ENCODE measurements at places on chromosomes 4 and X. TPM values are rescaled to one million over a fixed set of nuclear protein-coding genes. Genes with fewer than 3 reads are reported as not detected.

The USP17L10 gene
- not detected for total RNA-seq

The PNMA3 gene
- total RNA-seq: 7.8 TPM

The CT45A2 gene
- not detected for total RNA-seq

The FAM50A gene
- total RNA-seq: 48.7 TPM

The ZNF718 gene
- total RNA-seq: 19.5 TPM

The BMP15 gene
- total RNA-seq: not detected

The NDNF gene
- 1.6 TPM for total RNA-seq

The DMRTC1 gene
- total RNA-seq: not detected

The STOX2 gene
- 20.9 TPM for total RNA-seq

GRCh38 chrX:113369056-113369455, 528.4 kb upstream of the AMOT start:
- no peak for DNase-seq

DNA sequence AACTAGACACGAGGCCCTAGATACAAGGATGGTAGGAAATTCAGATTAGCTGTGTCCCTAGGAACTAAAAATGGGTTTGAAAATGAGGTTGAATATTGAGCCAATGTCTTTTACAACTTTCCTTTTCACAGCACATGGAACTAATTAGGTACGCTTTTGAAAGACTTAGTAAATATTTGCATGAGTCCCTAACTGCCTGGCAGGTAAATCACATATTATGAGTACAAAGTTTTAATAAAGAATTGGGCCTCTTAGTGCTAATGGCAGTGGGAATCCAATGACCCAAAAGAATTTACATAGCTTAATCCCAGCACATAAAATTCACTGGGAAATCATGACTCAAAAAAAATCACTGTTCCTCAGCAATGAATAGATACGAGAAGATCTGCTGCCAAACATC, 16.8 kb downstream of the MUC7 start:
- no peak for DNase-seq

DNA sequence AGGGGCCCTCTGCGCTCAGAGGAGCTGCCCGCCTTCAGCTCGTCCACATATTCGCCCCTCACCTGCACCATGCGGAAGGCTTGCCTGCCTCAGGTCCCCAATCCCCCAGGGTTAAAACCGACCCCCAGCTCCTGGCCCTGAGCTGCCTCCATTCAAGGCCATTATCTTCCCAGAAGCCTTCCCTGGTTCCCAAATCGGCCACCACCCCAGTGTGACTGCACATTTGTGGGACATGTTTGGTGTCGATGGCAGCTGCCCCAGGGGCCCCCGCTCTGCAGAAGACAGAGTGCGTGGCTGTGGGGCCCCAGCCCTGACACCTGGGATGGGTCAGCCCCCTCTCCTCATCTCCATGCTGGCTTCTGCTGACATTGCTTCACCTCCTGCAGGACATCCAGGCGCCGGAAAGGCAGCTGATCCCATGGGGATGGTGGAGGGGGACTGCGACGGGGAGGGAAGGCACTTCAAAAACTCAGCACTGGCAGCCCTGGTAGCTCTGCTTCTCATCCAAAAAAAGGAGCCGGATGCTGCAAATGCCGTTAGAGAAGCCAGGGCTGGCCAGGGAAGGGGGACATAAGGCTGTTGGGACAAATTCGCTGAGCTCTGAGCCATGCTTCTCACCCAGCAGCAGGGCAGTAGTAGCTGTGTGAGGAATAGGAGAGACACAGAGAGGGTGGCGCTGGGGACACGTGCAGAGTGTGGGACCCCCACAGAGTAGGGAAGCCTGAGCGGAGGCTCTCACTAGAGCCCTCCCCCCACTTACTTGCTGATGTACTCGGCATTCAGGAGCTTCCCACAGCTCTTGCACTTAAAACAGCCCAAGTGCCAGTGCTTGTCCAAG, 78.5 kb downstream of the ABLIM2 start:
- DNase-seq: no peak

GRCh38 chr4:146633471-146633800, 5.3 kb upstream of the POU4F2 start:
- DNase-seq: no peak

- DNase-seq: no peak
These were observed 12.1 kb downstream of the TMEM156 start for GRCh38 chr4:39020130-39020529.

DNA sequence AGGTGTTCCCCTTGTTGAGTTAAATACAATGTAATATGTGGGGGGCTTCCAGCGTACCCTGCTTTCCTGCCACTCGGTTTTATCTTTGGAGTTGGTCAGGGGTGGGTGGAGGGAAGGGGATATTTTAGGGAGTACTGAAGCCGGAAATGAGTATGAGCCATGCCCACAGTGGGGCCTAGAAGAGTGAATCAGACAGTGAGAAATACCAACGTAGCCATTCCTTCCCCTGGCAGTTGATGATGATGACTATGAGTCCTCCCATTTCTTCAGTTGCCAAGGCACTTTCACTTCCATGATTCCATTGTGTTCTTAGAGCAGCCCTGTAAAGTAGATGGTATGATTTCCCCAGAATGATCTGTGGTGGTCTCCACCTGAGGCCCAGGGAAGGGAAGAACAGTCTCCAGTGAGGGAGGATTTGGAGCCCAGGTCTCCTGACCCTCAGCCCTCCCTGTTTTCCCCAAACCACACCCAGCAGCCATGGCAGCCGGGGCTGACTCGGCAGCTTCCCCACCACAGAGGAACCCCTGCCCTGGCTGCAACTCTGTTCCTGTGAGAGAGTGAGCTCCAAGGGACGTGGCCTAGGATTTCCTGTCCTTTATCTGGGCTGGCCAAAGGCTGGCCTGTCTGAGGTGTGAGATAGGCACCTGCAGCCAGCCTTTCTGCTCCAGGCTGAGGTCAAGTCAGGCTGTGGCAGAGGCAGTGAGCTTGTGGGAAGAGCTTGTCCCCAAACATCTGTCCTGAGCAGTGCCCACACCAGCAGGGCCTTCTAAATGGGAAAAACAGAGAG, 52.7 kb downstream of the STARD8 start:
- DNase-seq: no peak

DNA sequence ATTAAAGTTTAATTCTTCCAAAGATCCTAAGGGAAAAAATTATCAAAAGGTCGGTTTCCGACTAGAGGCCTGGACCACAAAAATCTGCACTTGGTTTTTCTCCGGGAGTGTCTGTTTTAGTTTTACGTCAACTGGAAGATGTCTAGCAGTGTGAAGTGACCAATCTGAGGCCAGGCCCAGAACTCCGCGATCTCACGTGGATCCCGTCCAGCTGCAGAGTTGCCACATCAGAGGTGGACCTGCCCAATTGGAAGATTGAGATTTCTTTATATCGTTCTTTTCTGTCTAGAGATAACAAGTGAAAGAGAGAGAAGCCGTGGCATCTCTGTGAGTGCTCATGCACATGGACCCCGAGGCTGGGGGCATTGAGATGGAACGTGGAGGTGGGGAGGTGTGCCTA, 115.8 kb downstream of the AFF1 start:
- DNase-seq: no peak

- no peak for DNase-seq
These were observed 122.6 kb upstream of the BMPR1B start for GRCh38 chr4:94635177-94635576.

- no peak for DNase-seq
These were observed 61.2 kb downstream of the STARD8 start for GRCh38 chrX:68708503-68709290.

DNA sequence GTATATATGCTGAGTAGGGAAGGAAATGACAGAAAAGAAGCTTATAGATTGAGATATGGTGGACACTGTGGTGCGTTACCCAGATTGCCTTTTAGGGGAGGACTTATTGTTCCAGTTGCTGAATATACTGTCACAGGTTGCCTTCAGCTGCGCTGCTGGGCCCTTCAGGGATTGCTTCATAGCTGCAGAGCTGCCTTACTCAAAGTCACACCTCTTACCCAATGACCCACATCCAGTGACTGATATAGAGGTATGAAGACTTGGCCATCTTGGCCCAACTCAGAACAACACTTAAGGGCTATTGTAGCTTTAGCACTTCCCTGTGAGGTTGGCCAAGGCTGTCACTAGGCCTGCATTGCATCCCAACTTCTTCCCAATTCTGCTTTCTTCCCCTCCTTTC, 63.4 kb upstream of the TMEM164 start:
- no peak for DNase-seq

DNA sequence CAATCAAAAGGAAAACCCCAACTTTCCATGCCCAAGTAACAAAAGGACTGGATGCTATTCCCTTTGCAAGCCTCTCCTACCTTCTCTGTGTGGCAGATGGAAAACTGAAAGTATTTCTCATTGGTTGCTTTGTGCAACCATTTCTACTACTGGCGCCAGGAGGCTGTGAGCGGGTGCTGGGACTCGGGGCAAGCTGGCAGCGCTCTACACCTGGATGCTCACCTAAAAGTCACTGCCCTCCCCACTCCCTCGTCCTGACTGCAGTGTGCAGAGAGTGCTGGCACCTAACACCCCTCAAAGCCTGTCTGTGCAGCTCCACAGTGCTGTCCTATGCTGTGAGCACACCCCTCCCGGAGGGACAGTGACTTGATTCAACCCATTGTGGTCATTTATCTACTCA, 54.2 kb upstream of the STS start:
- no peak for DNase-seq

GRCh38 chr4:186691396-186691795, 32.3 kb downstream of the FAT1 start:
- DNase-seq: no peak

- DNase-seq: no peak
These were observed 154.2 kb downstream of the TEX11 start for GRCh38 chrX:70754169-70754848.

DNA sequence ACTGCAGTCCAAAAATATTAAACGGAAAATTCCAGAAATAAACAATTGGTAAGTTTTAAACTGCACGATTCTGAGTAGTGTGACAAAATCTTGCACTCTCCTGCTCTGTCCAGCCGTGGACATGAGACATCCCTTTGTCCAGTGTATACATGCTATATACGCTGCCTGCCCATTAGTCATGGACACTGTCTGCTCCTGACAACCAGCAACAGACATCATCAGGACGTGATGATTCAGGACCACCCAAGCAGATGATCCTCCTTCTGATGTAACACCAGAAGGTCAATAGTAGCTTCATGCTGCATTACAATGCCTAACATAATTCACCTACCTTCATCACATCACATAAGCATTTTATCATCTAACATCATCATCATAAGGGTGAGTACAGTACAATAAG, 36.3 kb downstream of the ATRX start:
- no peak for DNase-seq

- DNase-seq: no peak
These were observed 1341.7 kb downstream of the PCDH7 start for GRCh38 chr4:32061916-32062315.

- no peak for DNase-seq
These were observed 171.9 kb downstream of the MAD2L1 start for GRCh38 chr4:119894650-119895208.

GRCh38 chr4:544386-545105, 31.5 kb downstream of the TMEM271 start:
- DNase-seq: no peak

GRCh38 chr4:78707268-78707667, 68.9 kb upstream of the BMP2K start:
- DNase-seq: no peak

DNA sequence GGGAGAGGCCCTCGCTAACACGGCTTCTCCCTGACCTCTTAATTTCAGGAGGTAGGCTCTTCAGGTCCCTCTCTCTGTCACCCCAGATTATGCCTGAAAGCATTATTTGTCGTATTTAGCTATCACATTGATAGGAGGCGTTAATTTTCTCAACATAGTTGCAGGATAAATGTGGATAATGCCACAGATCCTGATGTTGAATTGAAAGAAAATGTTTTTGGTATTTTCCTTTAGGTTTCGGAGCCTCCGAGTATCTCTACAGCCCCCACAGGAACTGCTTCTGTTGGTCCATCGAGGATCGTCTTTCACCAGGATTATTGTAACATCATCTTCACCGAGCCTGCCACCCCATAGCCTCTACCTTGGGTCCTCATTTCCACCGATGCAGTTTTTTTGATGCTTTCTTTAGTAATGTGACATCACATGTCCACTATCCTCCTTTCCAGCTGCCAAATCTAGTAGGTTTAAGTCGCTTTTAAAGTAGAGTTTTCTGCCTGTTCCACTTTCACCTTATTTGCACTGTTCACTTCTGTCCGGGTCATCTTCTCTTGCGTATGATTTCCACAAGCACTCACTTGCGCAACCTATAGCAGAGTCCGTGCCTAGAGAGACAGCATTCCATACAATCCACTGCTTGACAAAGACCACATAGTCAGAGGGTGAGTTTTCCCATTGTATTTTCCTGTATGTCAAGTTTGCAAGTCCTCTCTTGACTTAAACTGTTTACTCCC, 665 bp downstream of the TIGD2 start:
- no peak for DNase-seq

DNA sequence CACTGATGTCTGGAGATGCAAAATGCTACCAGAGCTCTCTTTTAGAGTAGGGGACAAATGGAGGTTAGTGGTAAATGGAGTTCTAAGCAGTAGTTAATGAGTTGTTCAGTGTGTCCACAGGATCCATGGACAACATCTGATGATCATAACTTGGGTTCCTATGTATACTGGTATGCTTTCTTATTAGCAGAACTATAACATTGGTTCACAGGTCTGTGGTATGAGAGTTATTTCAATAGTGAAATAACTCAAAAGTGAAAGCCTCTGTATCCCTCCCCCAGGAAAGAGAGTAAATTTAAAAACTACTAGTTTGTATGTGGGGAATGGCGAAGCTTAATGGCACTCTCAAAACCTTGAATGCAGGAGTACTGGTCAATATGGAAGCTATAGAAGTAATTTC, 363.5 kb upstream of the EMCN start:
- no peak for DNase-seq

DNA sequence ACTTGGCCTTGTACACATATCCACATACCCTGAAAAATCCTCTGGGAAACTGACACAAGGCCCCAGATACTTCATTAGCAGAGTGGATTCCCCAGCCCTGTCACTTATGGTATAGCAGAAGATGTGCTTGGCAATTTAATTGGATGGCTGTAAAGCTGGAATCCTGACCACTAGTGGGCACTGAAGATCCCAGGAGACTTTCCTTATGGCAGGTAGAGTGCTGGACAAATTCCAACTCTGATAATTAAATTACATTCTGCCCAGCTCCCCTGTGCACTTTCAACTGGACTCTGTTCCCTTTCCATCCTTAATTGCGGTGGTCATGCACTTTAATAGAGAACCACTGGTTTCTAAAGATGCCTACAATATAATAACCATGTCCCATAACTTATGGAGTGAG, 119.8 kb downstream of the DCK start:
- no peak for DNase-seq

DNA sequence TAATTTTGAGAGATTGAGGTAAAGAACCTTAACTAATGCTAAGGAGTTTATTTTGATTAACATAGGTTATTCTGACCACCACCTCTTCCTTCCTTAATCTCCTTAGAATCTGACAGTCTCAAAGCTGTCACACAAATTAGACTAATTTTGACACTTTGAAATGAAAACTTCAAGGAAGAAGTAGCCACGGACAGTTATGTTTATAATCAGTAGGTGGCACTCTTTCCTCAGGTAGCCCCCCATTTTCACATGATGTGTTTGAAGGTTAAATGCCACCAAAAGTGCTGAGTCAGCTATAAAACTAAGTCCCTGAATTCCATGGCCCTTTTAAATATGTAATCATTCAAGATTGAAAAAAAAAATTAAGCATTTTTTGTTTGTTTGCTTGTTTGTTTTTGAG, 22.4 kb downstream of the TMEM33 start:
- no peak for DNase-seq

Data from H1 (cell line).